ENCODE measurements at places on chromosomes 3 and 15. TPM values are rescaled to one million over a fixed set of nuclear protein-coding genes. Genes with fewer than 3 reads are reported as not detected.

- H3K4me3 ChIP-seq = 0 out of 2 replicates have a peak overlapping the region, but pooled peaks have one; percentile 21
- no peaks in the 10 kb centered on the region for H3K36me3 ChIP-seq
- H3K27me3 ChIP-seq = no peaks in the 10 kb centered on the region
- H3K27ac ChIP-seq = peak overlapping the region; percentile 95
- DNase-seq = no peak
- peaks cover 35% of the 10 kb centered on the region for H3K4me1 ChIP-seq
These were observed 3.8 kb upstream of the LARP6 start for GRCh38 chr15:70857562-70858285.

Gene UROC1
- polyA plus RNA-seq = not detected

GRCh38 chr3:100075851-100076730 lies 38.2 kb downstream of the FILIP1L start:
- H3K27me3 ChIP-seq = no peaks in the 10 kb centered on the region
- no peak overlapping the region for H3K27ac ChIP-seq
- DNase-seq = no peak
- H3K4me1 ChIP-seq = 0 out of 2 replicates have a peak, but pooled peaks cover 11% of the 10 kb centered on the region

Gene CCR3
- polyA plus RNA-seq = not detected

Gene TMIE
- 0.19 TPM for polyA plus RNA-seq

DNA sequence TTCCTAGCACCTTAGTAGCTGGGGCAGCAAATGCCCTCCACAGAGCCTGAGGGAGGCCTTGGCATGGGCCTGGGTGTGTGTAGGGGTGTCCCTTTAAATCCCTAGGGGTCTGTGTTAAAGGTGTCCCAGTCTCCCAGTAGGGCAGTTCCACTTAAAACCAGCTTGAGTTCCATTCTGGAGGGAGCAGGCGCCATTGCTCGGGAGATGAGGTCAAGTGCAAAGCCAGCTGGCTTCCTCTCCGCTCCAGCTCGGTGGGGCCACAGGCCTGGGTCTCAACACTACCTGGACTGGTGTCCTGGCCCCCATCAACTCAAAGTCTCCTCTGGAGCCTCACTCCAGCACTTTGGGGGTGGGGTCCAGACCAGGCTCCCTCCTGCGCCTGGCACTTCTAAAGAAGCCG lies 25.2 kb downstream of the FEM1B start:
- H3K27ac ChIP-seq = no peak overlapping the region
- peaks cover 33% of the 10 kb centered on the region for H3K4me1 ChIP-seq
- no peaks in the 10 kb centered on the region for H3K27me3 ChIP-seq

DNA sequence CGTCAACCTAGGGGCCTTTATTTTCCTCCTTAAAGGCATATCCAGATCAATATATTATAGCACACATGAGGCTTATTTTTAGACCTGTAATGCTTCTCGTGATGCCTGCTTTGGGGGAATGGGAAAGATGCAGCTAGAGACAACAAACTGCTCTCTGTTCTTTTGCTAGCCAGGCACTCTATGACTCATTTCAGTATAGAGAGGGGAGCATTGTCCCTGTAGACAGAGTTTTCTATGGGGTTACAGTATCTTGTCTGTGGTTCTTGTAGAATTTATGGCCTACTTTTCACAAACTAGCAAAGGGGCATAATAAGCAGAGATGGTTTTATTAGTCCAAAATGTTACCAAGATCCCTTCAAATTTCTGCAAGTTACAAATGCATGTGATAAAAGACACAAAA lies 305.6 kb downstream of the LSAMP start:
- H3K4me3 ChIP-seq = no peak overlapping the region
- H3K27me3 ChIP-seq = no peaks in the 10 kb centered on the region
- 0 out of 2 replicates have a peak, but pooled peaks cover 7% of the 10 kb centered on the region for H3K4me1 ChIP-seq

GRCh38 chr15:56344336-56344735 lies 20.9 kb upstream of the TEX9 start:
- no peak overlapping the region for H3K4me3 ChIP-seq
- no peaks in the 10 kb centered on the region for H3K36me3 ChIP-seq
- no peak overlapping the region for H3K27ac ChIP-seq
- H3K27me3 ChIP-seq = no peaks in the 10 kb centered on the region

GRCh38 chr15:52158084-52158765 lies 33.0 kb downstream of the GNB5 start:
- DNase-seq = no peak
- no peaks in the 10 kb centered on the region for H3K36me3 ChIP-seq
- H3K27me3 ChIP-seq = no peaks in the 10 kb centered on the region
- H3K27ac ChIP-seq = no peak overlapping the region
- no peak overlapping the region for H3K4me3 ChIP-seq

Gene STXBP5L
- not detected for polyA plus RNA-seq

- no peak overlapping the region for H3K27ac ChIP-seq
- peaks cover 11% of the 10 kb centered on the region for H3K4me1 ChIP-seq
- peak overlapping the region; percentile 90 for H3K4me3 ChIP-seq
- DNase-seq = peak; percentile 45
These were observed 1.1 kb downstream of the HYAL3 start for GRCh38 chr3:50297896-50298725.

Gene TLR9
- 0.11 TPM for polyA plus RNA-seq

DNA sequence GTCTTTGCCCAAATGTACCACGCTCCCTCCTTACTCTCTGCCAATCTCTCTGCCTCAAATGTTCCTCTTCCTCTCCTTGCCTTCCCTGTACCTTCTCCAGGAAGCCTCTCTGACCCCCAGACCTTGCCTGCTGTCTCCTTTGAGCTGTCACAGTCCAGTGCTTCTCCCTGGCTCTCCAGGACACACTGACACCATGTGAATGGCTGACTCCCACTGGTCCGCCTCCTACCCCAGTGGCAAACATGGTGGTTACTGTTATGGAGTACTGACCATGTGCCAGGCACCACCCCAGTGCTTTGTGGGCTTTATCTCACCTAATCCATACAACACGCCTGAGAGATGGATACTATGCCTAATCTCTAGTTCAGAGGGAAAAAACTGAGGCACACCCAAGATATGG lies 141.9 kb downstream of the TPRA1 start:
- no peak overlapping the region for H3K4me3 ChIP-seq
- no peak for DNase-seq
- no peaks in the 10 kb centered on the region for H3K4me1 ChIP-seq
- no peak overlapping the region for H3K27ac ChIP-seq

DNA sequence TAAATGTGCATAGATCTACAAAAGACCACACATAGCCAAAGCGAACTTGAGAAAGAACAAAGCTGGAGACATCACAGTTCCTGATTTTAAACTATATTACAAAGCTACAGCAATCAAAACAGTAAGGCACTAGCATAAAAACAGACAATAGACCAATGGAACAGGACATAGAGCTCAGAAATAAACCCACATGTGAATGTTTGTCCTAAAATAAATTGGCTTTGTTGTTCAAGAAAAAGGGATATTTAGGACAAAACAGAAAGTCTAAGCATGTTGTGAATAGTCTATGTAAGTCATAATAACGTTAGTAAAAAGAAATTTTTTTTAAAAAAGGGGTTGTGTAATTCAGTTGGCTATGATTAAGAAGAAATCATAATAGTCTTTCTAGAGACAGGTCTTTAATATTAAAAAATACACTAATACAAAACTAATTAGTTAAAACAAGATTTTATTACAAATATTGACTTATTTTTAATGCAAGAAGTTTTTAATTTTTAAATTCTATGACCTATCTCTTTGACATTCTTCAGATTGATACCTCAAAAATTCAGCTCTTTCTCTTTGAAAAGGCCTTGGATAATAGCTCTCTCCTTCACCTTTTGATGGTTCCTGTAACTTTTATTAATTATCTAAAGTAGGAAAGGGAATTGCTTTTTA lies 11.6 kb downstream of the TMEM212 start:
- H3K4me1 ChIP-seq = no peaks in the 10 kb centered on the region
- H3K36me3 ChIP-seq = no peaks in the 10 kb centered on the region
- no peaks in the 10 kb centered on the region for H3K27me3 ChIP-seq
- no peak overlapping the region for H3K4me3 ChIP-seq
- DNase-seq = no peak
- no peak overlapping the region for H3K27ac ChIP-seq

- H3K4me1 ChIP-seq = 0 out of 2 replicates have a peak, but pooled peaks cover 5% of the 10 kb centered on the region
- no peak overlapping the region for H3K27ac ChIP-seq
- no peaks in the 10 kb centered on the region for H3K27me3 ChIP-seq
- H3K4me3 ChIP-seq = no peak overlapping the region
These were observed 301.9 kb downstream of the CACNA2D3 start for GRCh38 chr3:54424292-54424691.

Gene GREM1
- 575 TPM for polyA plus RNA-seq

- no peaks in the 10 kb centered on the region for H3K36me3 ChIP-seq
- H3K27me3 ChIP-seq = peaks cover 57% of the 10 kb centered on the region
- H3K27ac ChIP-seq = no peak overlapping the region
- H3K4me3 ChIP-seq = no peak overlapping the region
- peak; percentile 19 for DNase-seq
These were observed 43.5 kb downstream of the CFAP92 start for GRCh38 chr3:128950223-128950938.

Gene GP9
- not detected for polyA plus RNA-seq

GRCh38 chr15:97036301-97036700 lies 705.8 kb downstream of the NR2F2 start:
- no peaks in the 10 kb centered on the region for H3K36me3 ChIP-seq
- no peak overlapping the region for H3K27ac ChIP-seq
- H3K4me1 ChIP-seq = no peaks in the 10 kb centered on the region
- H3K27me3 ChIP-seq = no peaks in the 10 kb centered on the region
- DNase-seq = no peak
- H3K4me3 ChIP-seq = no peak overlapping the region

- no peak for DNase-seq
- H3K4me3 ChIP-seq = no peak overlapping the region
- H3K27ac ChIP-seq = no peak overlapping the region
- H3K36me3 ChIP-seq = no peaks in the 10 kb centered on the region
- H3K4me1 ChIP-seq = no peaks in the 10 kb centered on the region
These were observed 25.8 kb downstream of the GABRA5 start for GRCh38 chr15:26892678-26893077.

GRCh38 chr3:58202917-58203360 lies 7.8 kb downstream of the DNASE1L3 start:
- DNase-seq = no peak
- peaks cover 6% of the 10 kb centered on the region for H3K4me1 ChIP-seq
- H3K36me3 ChIP-seq = no peaks in the 10 kb centered on the region

Gene HTR3E
- polyA plus RNA-seq = not detected

Gene GOLGA8N
- polyA plus RNA-seq = 0.35 TPM

GRCh38 chr15:74821091-74821789 lies 5.2 kb upstream of the CPLX3 start:
- peaks cover 6% of the 10 kb centered on the region for H3K27me3 ChIP-seq
- peak; percentile 29 for DNase-seq
- no peak overlapping the region for H3K4me3 ChIP-seq
- no peaks in the 10 kb centered on the region for H3K36me3 ChIP-seq
- no peak overlapping the region for H3K27ac ChIP-seq

GRCh38 chr3:49628249-49628648 lies 45.9 kb upstream of the APEH start:
- H3K36me3 ChIP-seq = no peaks in the 10 kb centered on the region
- no peak for DNase-seq
- H3K4me3 ChIP-seq = no peak overlapping the region
- H3K27me3 ChIP-seq = no peaks in the 10 kb centered on the region
- H3K27ac ChIP-seq = no peak overlapping the region

Gene HRG
- not detected for polyA plus RNA-seq

Gene XIRP1
- not detected for polyA plus RNA-seq

DNA sequence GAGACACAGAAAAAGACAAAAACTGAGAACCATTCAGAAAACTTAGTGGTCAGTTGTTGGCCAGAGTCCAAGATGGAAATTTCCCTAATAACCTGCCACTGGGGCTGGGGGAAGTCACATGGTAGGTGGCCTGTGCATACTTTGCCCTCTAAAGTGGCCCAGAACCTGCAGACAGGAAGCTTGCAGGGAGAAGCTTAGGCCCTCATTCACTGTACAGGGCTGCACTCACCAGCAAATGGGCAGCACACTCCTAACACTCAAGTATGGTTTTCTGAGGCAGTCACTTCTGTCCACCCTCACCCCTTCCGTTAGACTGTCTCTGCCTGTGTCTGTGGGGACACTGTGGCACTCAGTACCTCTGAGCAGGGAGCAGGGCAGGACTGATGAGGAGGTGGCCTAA lies 14.5 kb upstream of the RNU6-1 start:
- H3K27me3 ChIP-seq = no peaks in the 10 kb centered on the region
- H3K27ac ChIP-seq = no peak overlapping the region
- no peak for DNase-seq
- no peak overlapping the region for H3K4me3 ChIP-seq

Gene RAB6B
- 0.67 TPM for polyA plus RNA-seq

Gene SPTBN5
- polyA plus RNA-seq = not detected

- peaks cover 47% of the 10 kb centered on the region for H3K4me1 ChIP-seq
- DNase-seq = no peak
- no peak overlapping the region for H3K27ac ChIP-seq
- H3K36me3 ChIP-seq = no peaks in the 10 kb centered on the region
These were observed 9.6 kb downstream of the SETD5 start for GRCh38 chr3:9406856-9407626.

DNA sequence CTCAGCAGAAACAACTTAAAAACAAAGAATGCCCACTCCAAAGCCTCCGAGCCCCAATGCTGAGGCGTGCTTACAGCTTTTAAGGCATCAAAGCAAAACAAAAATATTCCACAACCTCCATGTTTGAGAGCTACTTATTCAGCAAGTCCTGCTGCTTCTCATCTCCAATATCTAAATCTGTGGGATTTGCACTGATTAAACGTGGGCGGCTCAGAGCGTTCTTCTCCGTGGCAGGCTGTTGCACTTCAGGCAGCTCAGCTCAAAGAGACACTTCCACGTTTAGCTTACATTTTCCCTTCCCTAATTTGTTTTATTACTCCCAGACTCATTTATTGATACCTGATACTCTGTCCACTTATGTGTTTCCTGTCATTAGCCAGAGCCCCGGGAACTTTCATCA lies 282.6 kb upstream of the MCTP2 start:
- no peak for DNase-seq
- no peaks in the 10 kb centered on the region for H3K4me1 ChIP-seq
- H3K27ac ChIP-seq = no peak overlapping the region
- H3K27me3 ChIP-seq = 0 out of 2 replicates have a peak, but pooled peaks cover 5% of the 10 kb centered on the region
- H3K4me3 ChIP-seq = no peak overlapping the region
- no peaks in the 10 kb centered on the region for H3K36me3 ChIP-seq

- H3K27ac ChIP-seq = no peak overlapping the region
- 0 out of 2 replicates have a peak, but pooled peaks cover 4% of the 10 kb centered on the region for H3K27me3 ChIP-seq
- no peaks in the 10 kb centered on the region for H3K36me3 ChIP-seq
- no peak for DNase-seq
- no peak overlapping the region for H3K4me3 ChIP-seq
These were observed 19.8 kb upstream of the PIGZ start for GRCh38 chr3:196988241-196989029.

Gene SEMA5B
- polyA plus RNA-seq = not detected

- no peaks in the 10 kb centered on the region for H3K4me1 ChIP-seq
- no peaks in the 10 kb centered on the region for H3K27me3 ChIP-seq
- no peak for DNase-seq
- H3K27ac ChIP-seq = no peak overlapping the region
- H3K4me3 ChIP-seq = no peak overlapping the region
These were observed 212.7 kb upstream of the PPP2R3A start for GRCh38 chr3:135752851-135753250.

GRCh38 chr3:140014831-140015495 lies 80.0 kb downstream of the CLSTN2 start:
- H3K27me3 ChIP-seq = no peaks in the 10 kb centered on the region
- DNase-seq = no peak
- H3K36me3 ChIP-seq = no peaks in the 10 kb centered on the region
- no peaks in the 10 kb centered on the region for H3K4me1 ChIP-seq

Gene DUOXA2
- not detected for polyA plus RNA-seq

Gene THAP10
- 5.9 TPM for polyA plus RNA-seq

Gene CIB1
- polyA plus RNA-seq = 129 TPM

Gene CPB1
- polyA plus RNA-seq = not detected
